ENCODE measurements at places on chromosomes 1 and 21. TPM values are rescaled to one million over a fixed set of nuclear protein-coding genes. Genes with fewer than 3 reads are reported as not detected.
A peak's percentile ranks its signal among the peaks of the same experiment; 100 is the strongest.

GRCh38 chr1:91171898-91172297, 150.1 kb upstream of the ZNF644 start:
- DNase-seq = peak; percentile 34

- DNase-seq = no peak
Observed at GRCh38 chr1:38269923-38270848, 223.6 kb upstream of the POU3F1 start.

DNA sequence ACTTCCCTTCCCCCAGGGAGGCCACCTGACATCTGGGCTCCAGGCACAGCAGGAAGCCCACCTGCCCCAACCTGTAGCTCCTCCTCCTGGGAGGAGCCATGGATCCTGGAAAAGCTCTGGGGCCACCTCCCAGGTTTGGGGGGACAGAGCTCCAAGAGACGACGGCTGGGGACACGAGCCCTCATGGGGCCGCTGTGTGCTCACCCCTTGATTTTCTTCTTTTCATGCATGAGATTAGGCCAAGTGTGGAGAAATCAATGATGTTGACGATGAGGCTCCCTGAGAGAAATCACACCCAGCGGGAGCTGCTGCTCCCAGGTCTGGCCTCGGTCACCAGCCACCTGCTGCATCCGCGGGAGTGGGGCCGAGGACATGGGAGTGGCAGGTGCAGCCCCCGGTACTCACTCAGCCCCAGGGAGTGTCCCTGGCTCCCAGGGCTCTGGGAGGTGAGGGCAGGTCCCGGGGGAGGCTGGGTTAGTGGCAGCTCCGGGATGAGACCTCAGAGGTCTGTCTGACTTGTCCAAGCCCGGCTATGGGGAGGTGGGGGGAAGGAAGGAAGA, 8.7 kb downstream of the TNFRSF14 start:
- no peak for DNase-seq

DNA sequence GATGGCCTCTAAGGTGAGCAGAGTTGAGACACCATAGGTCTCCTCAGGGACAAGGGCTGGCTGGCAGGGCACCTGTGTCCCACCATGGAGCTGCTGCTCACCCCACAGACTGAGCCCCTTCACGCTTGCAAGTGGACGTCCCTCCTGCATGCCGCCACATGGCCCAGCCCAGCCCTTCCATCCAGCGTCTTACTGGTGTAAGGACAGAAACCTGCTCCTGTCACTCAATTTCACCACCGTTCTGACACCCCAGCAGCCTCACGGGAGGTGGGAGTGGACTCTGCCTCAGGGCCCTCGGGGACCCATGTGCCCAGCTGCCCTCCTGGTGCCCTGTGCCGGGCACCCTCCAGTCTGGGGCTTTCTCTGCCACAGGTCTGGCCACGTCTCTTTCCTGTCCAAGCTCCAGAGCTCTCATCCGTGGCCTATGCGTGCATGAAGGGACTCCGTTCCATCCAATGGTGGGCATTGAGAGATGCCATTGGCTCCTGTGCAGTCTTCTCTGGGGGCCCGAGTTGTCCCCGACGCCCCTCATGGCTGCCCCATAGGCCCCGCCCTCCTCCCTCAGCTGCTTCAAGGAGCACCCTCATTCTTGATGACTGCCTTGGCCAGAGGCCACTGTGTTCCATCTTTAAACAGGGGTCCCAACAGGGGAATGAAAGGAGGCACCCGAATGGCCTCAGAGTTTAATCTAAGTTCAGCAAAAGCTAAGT, 42.6 kb upstream of the COL6A1 start:
- DNase-seq = no peak

DNA sequence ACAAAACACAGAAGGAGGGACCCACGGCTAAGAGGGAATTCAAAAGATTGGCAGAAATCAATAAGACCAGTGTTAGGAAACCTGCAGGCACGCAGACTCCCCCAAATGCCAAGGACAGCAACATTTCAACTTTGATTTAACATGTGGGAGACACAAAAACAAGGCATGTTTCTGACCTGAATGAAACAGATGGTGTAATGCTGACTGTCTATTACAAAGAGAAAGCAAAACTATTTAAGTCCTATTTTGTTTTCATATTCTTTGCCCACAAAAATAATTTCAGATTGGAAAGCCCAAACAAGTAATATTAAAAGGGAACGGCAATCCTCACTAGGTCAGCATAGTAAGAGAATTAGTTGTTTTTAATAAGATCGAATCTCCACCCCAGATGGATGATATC, 107.9 kb downstream of the S1PR1 start:
- peak; percentile 3 for DNase-seq

DNA sequence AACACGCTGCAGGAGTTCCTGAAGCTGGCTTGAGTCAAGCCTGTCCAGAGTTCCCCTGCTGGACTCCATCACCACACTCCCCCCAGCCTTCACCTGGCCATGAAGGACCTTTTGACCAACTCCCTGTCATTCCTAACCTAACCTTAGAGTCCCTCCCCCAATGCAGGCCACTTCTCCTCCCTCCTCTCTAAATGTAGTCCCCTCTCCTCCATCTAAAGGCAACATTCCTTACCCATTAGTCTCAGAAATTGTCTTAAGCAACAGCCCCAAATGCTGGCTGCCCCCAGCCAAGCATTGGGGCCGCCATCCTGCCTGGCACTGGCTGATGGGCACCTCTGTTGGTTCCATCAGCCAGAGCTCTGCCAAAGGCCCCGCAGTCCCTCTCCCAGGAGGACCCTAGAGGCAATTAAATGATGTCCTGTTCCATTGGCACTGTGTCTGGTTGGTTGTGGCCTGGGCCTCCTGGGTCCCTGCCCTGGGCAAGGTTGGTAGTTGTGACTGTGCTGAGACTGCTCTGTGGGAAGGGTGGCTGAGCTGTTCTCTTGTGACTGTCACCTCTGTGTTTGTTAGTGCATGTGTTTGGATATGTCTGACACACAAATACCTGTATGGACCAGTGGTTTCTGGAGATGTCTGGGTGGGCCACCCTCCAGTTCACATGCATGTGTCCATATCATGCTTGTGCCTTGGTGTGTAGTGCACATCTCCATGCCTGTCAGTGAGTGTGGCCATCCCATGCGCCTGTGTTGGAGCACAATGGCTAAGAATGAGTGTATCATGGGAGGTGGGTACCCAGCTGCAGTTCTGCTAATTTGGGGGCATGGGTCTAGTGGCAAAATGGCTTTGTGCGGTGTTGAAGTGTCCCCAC, 1.4 kb downstream of the SH3BGRL3 start:
- no peak for DNase-seq

GRCh38 chr21:42306366-42307035, 8.7 kb downstream of the TFF3 start:
- no peak for DNase-seq

- DNase-seq = no peak
Observed at GRCh38 chr1:30788580-30789387, 31.2 kb upstream of the LAPTM5 start.

GRCh38 chr1:220726634-220727033, 21.5 kb upstream of the MTARC2 start:
- no peak for DNase-seq

DNA sequence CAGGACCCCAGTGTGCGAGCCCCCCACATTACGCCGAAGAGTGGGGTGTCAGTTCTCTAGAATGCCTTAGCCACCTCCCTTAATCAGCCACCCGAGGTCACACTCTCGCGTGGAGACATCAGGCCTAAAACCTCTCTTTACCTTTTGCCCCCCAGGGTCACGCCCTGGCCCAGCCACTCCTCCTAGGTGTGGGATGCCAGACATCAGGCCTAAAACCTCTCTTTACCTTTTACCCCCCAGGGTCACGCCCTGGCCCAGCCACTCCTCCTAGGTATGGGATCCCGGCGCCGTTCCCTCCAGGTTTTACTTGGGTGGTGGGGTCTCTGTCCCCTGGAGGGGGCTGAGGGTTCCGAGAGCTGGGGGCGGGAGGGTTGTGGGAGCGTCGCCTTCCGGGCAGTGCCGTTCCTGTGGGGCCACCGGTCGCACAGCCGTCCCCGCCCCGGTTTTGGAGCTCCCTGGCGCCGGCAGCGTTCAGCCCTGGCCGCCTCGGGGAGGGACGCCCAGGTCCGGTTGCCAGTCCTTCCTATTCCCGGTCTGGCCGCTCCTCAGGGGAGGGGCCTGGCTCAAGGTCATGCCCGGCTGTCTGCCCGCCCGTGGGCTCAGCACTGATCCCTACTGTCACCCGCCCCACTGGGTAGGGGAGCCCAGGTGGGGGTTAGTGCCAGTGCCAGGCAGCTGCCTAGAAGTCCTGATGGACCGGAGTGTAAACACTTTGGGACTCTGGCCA, 882 bp downstream of the VPS13D start:
- no peak for DNase-seq

DNA sequence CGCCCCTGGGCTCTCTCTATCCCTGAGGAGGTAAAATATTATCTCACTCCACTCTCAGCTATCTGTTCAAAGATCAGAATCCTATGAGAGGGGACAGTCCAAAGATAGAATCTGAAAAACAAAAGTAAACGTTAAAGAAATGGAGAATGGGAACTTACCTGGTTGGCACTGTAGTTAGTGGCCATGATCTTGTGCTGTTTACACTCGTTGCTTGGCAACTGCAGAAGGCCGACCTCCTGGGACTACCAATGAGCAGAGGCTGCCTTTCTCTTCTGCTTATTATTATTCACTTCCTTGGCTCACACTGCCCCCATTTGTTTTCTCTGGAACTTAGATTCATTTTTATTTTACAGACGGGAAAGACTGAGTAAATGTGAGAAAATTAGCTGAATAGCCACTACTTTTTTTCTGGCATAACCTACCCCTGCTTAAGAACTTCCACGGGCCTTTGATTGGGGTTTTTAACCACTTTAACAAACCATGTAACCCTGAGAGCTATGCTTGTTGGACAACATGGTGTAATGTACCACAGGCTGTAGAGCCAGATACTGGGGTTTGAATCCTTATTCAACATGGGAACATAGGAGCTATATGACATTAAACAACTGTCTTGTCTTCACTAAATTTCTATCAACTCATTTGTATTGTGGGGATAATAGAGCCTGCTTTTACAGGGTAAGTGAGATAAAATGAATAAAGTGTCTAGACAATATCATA, at the start of gene CFAP126:
Gene CFAP126, minus strand, starts transcription at position 193 of the 717 bp plus-strand sequence. Its CDS starts 8 bp downstream, at position 185.
- DNase-seq = peak; percentile 62

- DNase-seq = no peak
Observed at GRCh38 chr21:42414066-42414465, 10.4 kb downstream of the UBASH3A start.

- no peak for DNase-seq
Observed at GRCh38 chr1:202205523-202206190, 12.1 kb downstream of the LGR6 start.

- no peak for DNase-seq
Observed at GRCh38 chr1:16020325-16020724, 1.5 kb upstream of the CLCNKA start.

- no peak for DNase-seq
Observed at GRCh38 chr1:224490549-224491537, 56.2 kb upstream of the WDR26 start.

DNA sequence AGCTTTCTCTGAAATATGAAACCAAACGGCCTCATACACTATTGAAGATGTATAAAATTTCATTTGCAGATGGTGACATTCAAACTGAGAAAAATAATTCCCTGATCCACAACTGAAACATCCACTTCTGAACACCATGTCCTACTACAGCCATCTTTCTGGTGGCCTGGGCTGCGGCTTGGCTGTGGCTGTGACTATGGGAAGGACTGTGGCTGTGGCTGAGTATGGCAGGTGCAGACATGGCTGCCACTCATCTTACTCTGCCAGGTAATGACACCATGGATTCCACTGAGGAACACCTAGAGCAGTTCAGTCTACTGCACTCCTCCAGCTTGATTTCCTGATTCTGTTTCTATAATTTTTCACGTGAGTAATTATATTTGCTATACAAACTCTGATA, at the start of gene KRTAP20-4:
Gene KRTAP20-4, plus strand, starts transcription at position 106 of the 400 bp plus-strand sequence.
- DNase-seq = no peak

DNA sequence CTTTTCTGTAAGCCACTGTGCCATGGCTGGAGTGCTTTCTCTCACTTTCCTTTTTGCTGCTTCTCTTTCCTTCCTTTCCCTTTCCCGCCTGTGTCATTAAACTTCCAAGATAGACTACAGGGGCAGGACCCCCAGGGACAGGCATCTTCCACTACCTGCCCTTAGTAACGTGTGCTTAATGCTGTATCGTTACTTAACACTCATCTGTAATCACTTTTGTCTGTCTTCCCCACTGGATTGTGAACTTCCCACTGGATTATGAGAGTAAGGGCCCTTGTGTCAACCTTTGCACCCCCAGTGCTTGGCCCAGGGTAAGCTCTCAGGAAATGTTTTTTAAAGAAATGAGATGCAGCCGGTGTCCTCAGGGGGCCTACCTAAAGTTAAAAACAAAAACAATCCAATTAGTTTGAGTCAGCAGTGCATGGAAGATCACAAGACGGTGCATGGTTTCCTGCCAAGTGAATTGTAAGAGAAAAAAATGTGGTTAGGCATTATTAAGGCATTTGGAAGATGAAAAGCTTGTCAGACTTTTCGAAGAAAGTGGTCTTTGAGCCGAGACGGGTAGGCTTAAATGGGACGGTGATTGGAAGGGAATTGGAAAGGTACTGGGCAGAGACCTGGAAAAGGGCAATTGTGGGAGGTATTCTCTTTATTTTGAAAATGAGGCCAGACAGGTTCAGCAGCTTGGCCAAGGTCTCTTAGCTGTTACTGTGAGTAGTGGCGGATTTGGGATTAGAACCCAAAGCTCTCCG, 958 bp downstream of the LYPLAL1 start:
- peak; percentile 95 for DNase-seq

- DNase-seq = no peak
Observed at GRCh38 chr1:167258858-167259257, 38.2 kb downstream of the POU2F1 start.

DNA sequence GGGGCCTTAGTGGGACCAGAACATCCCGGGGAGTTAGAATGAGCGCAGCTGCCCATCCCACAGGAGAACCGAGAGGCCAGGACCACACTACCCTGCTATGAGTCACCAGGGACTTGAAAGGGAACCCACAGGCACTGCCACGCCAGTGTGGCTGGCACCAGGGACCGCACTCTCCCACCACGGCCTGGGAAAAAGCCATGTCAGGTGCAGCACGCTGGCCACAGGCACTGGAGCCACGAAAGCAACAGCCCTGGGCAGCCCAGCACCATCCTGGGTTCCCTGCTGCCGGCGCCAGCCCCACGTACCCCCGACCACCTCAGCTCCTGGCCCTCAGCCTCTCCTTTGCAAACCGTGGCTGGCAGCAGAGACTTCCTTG, 14.1 kb upstream of the TMEM240 start:
- no peak for DNase-seq

- no peak for DNase-seq
Observed at GRCh38 chr1:115982400-115982799, 6.1 kb downstream of the SLC22A15 start.

GRCh38 chr1:119721896-119722295, 10.2 kb downstream of the PHGDH start:
- no peak for DNase-seq

DNA sequence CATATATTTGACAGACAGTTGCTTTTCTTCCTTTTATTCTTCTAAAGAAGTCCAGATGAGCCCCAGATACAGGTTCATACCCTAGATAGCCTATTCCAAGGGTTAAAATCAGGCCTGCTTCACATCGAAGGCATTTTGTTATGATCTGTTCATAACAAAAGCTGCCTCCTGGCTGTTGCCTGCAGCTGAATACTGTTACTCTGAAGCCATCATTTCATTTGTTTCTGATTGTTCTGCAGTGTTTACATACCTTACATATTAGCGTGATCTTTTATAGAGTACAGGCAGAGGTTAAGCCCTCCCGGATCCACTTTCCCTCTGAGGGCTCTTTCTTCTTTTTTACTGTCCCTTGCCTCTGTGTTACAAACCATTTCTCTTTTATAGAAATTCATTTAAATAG, 219.0 kb upstream of the HOOK1 start:
- DNase-seq = peak; percentile 63

Gene NTRK1
- not detected for total RNA-seq

Gene CFAP57
- total RNA-seq = 0.17 TPM
